Hepatocyte (in vitro differentiated cells): ENCODE measurements at places on chromosomes 12 and 14. TPM values are rescaled to one million over a fixed set of nuclear protein-coding genes. Genes with fewer than 3 reads are reported as not detected.

The CLEC1B gene
- 0.20 and 0.36 TPM in 2 replicates for total RNA-seq

The NID2 gene
- 43.1 and 52.8 TPM in 2 replicates for total RNA-seq

The SOCS4 gene
- 16.2 and 18.8 TPM in 2 replicates for total RNA-seq

DNA sequence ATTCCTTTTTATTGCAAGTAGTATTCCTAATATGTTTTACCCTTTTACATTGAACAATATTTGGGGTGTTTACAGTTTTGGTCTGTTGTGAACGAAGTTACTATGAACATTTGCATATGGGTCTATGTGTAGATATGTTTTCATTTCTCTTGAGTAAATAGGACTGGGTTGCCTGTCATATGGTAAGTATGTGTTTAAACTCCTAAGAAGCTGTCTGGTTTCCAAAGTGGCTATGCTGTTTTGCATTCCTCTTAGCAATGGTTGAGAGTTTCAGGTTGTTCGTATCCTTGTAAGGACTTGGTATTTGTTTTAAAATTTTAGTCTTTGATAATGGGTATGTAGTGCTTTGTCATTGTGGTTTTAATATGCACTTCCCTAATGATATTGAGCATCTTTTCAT, 6.3 kb downstream of the METAP2 start:
- DNase-seq, result no peak

- no peak for DNase-seq
Measured at GRCh38 chr12:130336723-130337487, 782 bp upstream of the PIWIL1 start.

- no peak for DNase-seq
Measured at GRCh38 chr12:127231371-127231770, 1035.6 kb upstream of the TMEM132C start.

DNA sequence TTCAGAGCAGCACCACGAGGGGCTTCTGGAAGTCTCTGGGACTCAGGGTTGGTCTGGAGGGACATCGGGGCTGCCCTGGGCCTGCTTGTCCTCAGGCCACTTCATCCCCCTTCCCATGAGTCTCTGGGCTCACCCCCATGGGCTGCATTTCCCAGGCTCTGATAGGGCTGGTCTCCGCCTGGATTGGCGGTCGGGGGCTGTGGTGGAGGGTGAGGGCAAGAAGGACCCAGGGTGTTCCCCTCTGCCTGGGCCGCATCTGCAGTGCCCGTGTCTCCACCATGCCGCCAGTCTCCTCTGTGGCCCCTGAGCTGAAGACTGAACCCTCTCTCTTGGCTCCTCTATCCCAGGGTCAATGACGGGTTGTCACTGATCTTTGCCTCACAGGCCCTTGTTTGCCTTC, 242.1 kb downstream of the ADGRD1 start:
- DNase-seq, result no peak

DNA sequence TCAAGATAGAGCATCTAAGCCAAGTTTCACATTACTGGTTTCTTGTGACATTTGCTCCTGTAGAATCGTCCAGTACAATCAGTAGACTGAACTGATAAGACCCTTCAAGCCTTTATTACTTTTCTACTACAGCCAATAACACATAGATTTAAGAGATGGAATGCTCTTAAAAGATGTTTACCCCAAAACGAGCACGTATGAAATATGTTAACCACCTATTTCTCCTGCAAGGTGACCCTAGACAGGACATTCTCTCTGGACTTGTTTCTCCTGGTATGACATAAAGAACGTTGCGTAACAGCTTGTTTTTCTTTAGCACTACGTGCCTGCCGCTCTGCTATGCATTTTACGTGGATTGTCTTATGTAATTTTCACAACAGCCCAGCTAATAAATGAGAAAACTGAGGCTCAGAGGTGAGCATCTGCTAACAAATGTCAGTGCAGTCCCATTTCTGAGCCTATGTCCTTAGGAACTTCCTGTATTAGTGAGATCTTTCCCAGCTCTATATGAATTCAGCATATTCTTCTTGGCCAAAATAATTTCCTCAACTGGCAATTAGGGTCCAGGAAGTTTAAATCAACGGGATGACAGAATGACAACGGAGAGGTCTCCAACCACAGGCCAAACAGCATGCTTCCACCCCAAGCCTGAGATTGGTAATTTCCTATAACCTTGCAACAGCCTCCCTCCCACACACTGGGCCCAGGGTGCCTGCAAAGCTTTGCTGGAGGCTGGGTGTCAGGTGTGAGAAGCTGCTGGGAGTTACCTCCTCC, 3.7 kb downstream of the NFKBIA start:
- DNase-seq, result peak; percentile 35

DNA sequence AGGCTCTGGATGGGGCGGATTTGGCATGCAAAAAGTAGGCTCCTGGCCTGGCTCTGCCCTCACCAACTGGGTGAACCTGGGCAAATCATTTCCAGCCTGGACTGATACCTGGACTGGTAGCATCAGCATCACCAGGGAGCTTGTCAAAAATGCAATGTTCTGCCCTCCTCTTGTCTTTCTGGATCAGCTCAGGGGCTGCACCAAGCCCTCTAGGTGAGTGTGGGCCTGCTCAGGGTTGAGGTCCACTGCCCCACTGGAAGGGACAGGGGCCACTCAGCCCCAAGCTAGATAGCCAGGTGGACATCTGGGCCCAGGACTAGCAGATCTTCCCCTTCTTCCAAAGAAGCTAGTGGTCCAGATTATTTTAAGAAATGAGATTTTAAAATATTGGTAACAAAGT, 99.6 kb downstream of the RBM19 start:
- no peak for DNase-seq

DNA sequence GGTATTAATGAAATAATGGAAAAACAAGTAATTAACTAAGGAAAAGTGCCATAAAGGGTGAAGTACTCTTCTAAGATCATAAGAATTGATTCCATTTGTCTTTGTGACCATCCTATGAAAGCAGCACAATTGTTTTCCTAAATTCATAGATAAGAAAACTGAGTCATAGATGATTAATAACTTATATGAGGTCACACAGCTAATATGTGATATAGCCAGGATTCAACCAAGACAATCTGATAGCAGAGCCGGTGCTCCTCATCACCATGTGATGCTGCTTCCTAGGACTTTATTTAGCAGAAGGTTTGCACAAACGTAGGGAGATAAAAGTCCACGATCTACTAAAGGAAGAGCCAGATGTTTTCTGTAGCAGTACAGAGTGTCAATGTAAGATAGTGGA, 181.5 kb upstream of the SYT1 start:
- DNase-seq, result no peak
